ENCODE measurements at places on chromosomes 16 and 17. TPM values are rescaled to one million over a fixed set of nuclear protein-coding genes. Genes with fewer than 3 reads are reported as not detected.

The DNAI2 gene
- total RNA-seq: not detected

The CNTD1 gene
- total RNA-seq: 0.18 TPM

The RNF222 gene
- total RNA-seq: not detected

The VTN gene
- 0.08 TPM for total RNA-seq

The UMOD gene
- not detected for total RNA-seq

The G6PC1 gene
- not detected for total RNA-seq

The SSTR5 gene
- not detected for total RNA-seq

The DCUN1D3 gene
- 14.0 TPM for total RNA-seq

The ALOX12B gene
- total RNA-seq: not detected

The SLC35G6 gene
- not detected for total RNA-seq

The ITGAD gene
- not detected for total RNA-seq

The KRT40 gene
- not detected for total RNA-seq

The TPSG1 gene
- not detected for total RNA-seq

The SYNRG gene
- total RNA-seq: 8.3 TPM

The OTOA gene
- total RNA-seq: not detected

The FBXO39 gene
- total RNA-seq: not detected

The PHKB gene
- total RNA-seq: 43.1 TPM

The TNFAIP1 gene
- total RNA-seq: 30.1 TPM

The FMNL1 gene
- not detected for total RNA-seq
